ENCODE measurements at places on chromosomes 7 and 10. TPM values are rescaled to one million over a fixed set of nuclear protein-coding genes. Genes with fewer than 3 reads are reported as not detected.

Gene C7orf33
- total RNA-seq = not detected

Gene ACSM6
- not detected for total RNA-seq

Gene CREB5
- 2.8 TPM for total RNA-seq

Gene DENND2A
- total RNA-seq = 0.04 TPM

Gene CFAP70
- 0.28 TPM for total RNA-seq

Gene OPN4
- not detected for total RNA-seq

Gene NPTX2
- 0.26 TPM for total RNA-seq

Gene ZNF485
- 2.0 TPM for total RNA-seq

Gene NPY4R
- not detected for total RNA-seq

Gene GPER1
- 2.0 TPM for total RNA-seq

Gene IL6
- 16.3 TPM for total RNA-seq

Gene ADRB1
- 0.13 TPM for total RNA-seq

Gene PILRA
- not detected for total RNA-seq

Gene TMEM26
- total RNA-seq = 0.14 TPM

Gene NEUROG3
- total RNA-seq = not detected
